Stimulated activated CD4-positive, alpha-beta T cell treated with anti-CD3 and anti-CD28 coated beads, Interleukin-4, amount 100 ng/mL, for 1 hour (primary cell): ENCODE measurements at places on chromosomes 12 and 14.

DNA sequence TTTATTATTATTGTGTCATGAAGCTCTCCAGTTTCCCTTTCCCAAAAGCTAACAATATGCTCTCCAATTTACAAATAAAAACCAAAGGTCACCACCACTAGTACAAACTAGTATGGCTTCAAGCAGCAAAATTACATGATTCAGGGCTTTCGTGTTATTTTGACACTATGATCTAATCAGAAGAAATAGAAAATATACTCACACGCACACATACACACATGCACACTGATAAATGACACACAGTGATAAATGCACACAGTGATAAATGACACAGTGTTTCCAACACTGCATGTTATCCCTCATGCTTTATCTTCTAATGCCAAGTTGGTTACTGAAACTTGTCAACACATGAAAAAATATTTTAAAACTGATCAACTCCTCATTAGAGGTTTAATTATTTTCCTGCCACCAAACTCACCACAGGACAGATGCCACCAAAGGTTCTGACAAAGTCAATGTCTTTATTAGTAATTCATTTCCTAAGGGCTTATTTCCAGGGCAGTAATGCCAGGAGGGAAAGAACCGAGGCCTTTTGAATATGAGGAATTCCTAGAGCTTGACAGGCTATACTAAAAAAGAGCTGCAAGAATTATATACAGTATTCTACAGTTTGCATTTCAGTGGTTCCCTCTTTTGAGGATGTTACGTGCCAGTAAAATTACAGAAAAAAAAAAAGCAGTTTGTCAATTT, 82.4 kb downstream of the PPP2R5E start:
- DNase-seq = no peak

GRCh38 chr12:7497661-7498060, 5.9 kb downstream of the CD163 start:
- DNase-seq = no peak

GRCh38 chr12:105705765-105706164, 375.3 kb downstream of the C12orf75 start:
- DNase-seq = no peak

GRCh38 chr14:61099216-61099835, 118.3 kb downstream of the SLC38A6 start:
- DNase-seq = no peak

DNA sequence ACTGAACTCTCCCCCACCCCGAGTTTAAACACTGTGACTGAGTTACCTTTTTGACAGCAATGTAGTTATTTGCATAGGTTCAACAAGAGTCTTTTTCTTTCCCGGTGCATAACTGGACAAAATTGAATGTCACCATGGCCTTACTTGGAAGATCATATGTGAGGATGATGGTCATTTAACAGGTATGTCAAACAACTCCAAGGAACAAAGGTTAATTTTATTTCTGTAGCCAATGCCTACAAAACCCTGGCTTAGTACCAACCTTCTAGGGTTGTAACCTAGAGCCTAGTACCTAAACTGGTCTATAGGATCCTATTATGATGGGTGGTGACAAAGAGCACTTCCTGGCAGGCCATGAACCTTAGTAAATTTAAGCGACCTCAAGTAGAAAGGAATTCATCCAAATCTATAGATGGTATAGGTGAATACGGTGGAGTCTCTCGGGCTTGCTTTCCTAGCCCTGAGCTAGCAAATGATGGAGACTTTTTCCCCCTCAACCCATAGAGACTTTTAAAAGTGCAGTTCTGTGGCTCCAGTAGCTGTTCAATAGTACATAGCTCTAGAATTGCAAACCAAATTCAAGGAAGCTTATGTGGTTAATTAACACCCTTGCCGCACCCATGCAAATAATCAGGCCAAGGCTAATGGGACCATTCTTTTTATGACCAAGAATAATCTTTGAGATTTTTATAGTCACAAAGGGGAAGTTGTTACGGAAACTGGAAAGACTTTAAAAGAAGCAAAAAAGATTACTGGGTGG, 89.0 kb downstream of the SLC38A1 start:
- no peak for DNase-seq
